ENCODE measurements at places on chromosomes 5 and 9. TPM values are rescaled to one million over a fixed set of nuclear protein-coding genes. Genes with fewer than 3 reads are reported as not detected.

DNA sequence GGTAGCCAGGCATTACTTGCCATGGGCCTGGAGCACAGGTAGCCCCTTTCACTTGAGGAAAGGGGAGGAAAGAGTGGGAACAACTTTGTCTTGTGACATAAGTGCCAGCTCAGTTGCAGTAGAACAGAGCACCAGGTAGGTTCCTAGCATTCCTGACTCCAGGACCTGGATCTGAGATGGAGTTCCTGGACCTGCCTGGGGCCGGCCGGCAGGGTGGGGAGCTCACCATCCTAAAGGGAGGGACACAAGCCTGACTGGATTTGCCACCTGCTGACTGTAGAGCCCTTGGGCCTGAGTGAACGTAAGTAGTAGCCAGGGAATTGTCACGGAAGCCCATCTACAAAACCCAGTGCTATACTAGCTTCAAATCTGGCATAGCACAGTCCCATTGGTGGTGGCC lies 653.3 kb upstream of the CDH6 start:
- no peak for DNase-seq

DNA sequence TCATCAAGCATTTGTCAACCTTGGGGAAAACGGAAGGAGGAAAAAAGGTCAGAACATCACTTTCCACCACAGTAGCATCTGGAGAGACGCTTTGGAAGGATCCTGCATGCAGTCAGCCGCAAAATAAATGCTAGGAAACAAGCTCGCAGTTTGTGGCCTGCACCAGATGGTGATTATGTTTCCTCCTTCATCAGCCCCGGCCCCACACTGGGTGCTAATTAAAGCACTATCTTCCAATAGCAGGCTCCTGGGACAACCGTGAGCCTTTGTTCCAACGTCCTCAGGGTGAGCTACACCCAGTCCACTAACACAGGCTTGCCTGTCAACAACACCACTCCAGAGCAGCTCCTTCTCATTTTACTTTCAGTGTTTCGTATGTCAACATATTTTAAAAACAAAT lies 64.0 kb downstream of the RNF130 start:
- no peak for DNase-seq

DNA sequence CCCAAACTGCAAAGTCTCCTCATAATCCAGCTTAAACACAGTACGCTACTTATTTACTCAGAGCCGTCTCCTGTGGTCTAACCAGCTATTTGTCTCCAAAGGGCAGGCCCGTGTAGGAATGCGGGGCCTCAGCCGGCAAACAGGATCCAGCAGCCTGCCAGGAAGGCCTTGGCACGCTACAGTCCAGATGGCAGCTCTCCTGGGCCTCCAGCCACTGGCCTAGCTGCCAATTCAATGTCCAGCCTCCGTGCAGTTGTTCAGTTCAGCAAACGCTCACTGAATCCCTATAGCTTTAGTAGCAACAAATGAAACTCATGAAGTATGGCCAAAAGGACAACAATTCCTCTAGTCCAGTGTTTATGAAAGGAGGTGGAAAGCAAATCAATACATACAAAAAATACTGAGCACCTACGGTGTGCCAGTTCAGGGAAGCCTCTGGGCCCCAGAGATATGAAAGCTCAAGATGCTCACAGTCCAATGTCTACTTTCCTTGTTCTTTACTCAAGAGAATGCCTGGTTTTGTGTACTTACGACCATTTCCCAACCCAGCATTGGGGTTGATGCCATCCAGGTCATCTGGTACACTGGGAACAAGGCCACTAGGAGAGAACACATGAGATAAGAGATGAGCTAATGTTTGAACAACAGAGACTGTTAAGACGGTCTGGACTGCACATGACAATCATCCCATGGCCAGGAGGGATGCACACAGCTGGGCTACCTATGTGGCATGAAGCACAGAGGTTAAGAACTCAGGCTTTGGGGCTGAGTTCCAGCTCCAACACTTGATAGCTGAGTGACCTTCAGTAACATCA lies 8.3 kb downstream of the CDK5RAP2 start:
- DNase-seq, result no peak

GRCh38 chr5:127863610-127864395 lies 160.6 kb downstream of the CCDC192 start:
- DNase-seq, result no peak

DNA sequence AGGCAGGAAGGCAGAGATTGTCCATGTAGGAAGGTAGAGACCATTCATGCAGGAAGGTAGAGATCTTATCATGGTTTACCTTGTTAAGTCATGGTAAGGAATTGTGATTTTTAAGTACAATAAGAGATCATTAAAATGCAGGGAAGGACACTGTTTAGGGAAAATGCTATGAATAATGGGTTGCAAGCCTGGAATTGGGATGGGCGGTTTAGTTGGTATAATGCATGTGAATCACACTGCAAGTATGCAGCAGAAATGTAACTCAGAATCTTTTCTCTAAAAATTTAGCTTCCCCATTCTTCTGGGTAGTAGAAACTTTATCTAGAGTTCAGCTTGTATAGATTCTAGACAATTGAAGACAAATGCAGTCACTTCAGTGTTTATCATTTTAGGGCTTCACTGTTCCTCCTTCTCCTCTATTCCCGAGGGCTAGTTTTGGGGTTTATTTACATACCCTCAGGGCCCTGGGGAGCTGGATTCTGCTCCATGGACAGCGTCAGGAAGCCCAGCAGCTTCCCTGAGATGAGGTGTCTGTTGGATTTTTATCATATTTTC lies 212.0 kb downstream of the SREK1 start:
- DNase-seq, result no peak

KCNN2 gene
- total RNA-seq, result 2.5 TPM

GRCh38 chr9:7974335-7974960 lies 174.9 kb upstream of the DMAC1 start:
- no peak for DNase-seq

DTWD2 gene
- 9.8 TPM for total RNA-seq

DNA sequence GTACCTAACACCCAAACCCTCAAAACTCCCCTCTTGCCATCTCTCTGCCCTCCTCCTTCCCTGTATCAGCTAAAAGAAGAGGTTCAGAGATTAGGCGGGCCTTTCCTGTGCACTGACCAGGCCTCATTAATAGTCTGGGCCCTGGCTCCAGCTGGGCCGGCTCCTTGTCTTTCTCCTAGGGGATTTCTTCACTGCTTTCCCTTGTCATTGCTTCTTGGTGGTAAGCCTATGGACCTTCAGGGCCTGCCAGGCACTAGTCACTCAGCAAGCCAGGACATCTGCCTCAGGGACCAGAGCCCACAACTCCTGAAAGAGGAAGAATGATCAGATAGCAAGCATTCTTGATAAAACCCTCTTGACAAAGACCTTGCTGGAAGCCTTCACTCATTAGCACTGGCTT lies 50.9 kb downstream of the MRRF start:
- DNase-seq, result no peak

- DNase-seq, result no peak
Observed at GRCh38 chr9:37281541-37281940, 141.0 kb upstream of the GRHPR start.

GRCh38 chr9:111759762-111760639 lies 34.7 kb downstream of the SHOC1 start:
- DNase-seq, result no peak

OTP gene
- not detected for total RNA-seq

GPSM1 gene
- 13.9 TPM for total RNA-seq

BRD9 gene
- total RNA-seq, result 73.0 TPM

DNA sequence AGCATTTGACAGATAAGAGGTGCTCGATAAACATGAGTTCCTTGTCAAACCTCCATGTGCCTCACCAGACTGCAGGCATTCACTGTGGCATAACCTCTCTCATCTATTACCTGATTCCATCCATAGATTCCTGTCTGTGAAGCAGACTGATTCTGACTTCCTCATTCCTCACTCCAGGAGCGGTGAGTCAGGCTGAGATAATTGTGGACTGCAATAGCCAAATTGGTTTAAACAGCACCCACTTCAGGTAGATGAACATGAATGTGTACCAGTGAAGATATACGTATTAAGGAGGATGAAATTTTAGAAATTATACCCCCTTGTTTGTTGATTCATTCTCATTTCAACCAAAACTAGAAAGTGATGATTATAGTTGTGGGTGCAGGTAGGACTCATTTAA lies 391.2 kb downstream of the HINT1 start:
- no peak for DNase-seq

DNA sequence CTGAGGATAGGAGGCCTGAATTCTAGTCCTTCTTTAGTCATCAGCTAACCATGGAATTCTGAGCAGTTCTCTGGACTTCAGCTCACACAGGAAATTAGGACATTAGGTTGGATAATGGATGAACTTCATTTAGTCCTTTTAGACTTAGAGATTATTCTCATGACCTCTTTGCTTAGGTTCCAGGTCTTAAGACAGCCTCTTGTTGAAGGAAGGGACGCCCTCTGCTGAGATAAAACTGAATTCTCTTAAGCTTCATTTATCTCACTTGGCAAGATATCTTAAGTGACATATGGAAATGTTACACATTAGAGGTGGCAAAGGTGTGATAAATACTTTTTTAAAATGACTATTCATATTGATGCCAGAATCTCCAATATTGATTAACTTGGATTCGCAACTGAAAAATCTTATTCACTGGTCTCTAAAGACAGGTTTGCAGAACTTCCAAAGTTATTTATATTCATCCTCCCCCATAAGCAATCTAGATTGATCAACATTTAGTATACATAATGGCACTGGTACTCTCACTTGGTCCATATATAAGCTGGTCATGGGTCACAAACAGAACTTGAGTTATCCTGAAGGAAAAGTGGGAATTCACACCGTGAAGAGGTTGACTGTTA lies 16.9 kb upstream of the ZNF366 start:
- DNase-seq, result no peak

GRCh38 chr5:31720004-31720403 lies 81.1 kb downstream of the PDZD2 start:
- no peak for DNase-seq

DNA sequence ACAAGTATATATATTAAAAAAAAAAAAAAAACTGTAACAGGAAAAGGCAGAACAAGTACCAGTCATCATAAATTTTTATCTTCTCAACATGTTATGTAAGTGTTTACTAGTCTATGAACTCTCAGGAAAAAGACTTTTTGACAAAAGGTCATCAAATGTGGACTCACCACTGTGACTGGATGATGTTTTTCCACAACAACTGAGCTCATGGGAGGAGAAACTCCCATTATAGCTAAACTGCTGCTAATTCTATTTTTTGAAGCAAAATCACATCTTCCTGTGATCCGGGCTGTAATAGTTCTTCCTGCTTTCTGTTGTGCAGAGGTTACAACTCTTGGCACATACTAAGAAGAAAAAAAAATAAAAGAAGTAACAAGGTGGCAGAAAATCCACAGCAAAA lies 39.6 kb downstream of the POC5 start:
- no peak for DNase-seq

- no peak for DNase-seq
Observed at GRCh38 chr9:82581935-82582334, 481.0 kb downstream of the RASEF start.

GRCh38 chr5:167573370-167574127 lies 717.9 kb upstream of the WWC1 start:
- no peak for DNase-seq

GRCh38 chr9:121636341-121636865 lies 15.0 kb upstream of the DAB2IP start:
- DNase-seq, result no peak

- no peak for DNase-seq
Observed at GRCh38 chr5:83956386-83956785, 235.7 kb upstream of the HAPLN1 start.

DNA sequence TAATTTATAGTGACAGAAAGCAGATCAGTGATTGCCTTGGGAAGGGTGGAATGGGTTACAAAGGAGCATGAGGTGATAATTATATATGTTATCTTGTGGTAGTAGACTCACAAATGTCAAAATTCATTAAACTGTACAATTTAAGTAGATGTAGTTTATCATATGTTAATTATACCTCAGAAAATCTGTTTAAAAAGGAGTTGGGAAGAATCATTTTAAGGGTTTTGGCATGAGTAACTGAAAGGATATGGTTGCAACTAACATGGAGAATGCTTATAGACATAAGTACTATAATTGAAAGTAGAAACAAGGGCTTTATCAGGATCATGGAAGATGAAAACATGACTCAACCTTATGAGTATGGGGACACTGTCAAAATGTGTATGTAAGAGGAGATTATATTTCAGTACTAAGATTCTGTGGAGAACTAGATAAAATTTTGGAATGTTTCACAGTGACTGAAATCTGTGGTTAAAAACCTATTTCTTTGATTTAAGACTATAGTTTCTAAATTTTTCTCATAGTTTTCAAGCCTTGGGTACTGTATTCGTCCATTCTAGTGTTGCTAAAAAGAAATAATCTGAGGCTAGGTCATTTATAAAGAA lies 73.3 kb downstream of the FCHO2 start:
- no peak for DNase-seq

GNA14 gene
- 4.2 TPM for total RNA-seq

SAXO1 gene
- 0.08 TPM for total RNA-seq

CARD19 gene
- total RNA-seq, result 63.6 TPM

GRCh38 chr9:96217754-96218693 lies 84.0 kb downstream of the HSD17B3 start:
- peak; percentile 72 for DNase-seq

TXNDC8 gene
- not detected for total RNA-seq

SLC36A3 gene
- not detected for total RNA-seq

IL13 gene
- total RNA-seq, result 1.4 TPM

DNA sequence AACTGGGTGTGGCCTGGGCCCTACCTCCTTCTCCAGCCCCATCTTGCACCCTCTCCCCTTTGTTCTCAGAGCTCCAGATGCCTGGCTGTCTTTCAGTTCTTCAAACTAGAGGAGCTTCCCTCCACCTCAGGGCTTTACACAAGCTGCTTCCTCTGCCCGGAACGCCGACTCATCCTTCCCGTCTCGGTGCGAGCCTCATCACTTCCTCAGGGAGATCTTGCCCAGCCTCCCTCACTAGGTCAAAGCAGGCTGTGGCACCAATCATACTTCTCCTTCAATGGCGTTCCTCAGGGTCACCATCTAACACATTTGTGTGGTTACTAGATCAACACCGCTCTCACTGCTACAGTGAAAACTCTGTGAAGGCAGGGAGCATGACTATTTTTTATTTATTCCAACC lies 56.2 kb upstream of the ZSWIM6 start:
- DNase-seq, result peak; percentile 68

CARD9 gene
- total RNA-seq, result 2.3 TPM

- DNase-seq, result no peak
Observed at GRCh38 chr5:168165221-168165914, 126.1 kb upstream of the WWC1 start.

- DNase-seq, result peak; percentile 51
Observed at GRCh38 chr9:134983074-134983473, 65.4 kb upstream of the FCN1 start.

DNA sequence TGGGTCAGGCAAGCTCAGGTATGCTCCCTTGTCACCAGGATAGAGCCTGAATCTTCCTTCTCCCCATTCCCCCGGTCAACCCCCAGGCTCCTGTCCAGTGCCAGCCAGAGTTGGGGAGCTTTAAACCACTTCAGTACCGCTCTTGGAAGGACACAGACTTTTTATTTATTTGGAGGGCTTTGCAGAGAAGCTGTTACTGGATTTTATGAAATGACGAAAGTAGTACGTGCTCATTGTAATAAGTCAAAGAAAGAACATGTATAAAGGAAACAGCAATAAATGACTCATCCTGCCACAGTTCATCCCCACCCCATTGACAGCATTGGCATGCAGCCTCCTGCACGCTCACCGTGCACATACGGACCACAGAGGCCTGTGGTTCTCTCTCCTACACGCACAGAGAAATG lies 230.3 kb downstream of the AUH start:
- no peak for DNase-seq

GRCh38 chr9:108052431-108053080 lies 563.0 kb upstream of the KLF4 start:
- DNase-seq, result no peak

Measured in suprapubic skin (tissue), 4 donors.